Caco-2 (cell line): ENCODE measurements at places on chromosomes 6 and 20.

DNA sequence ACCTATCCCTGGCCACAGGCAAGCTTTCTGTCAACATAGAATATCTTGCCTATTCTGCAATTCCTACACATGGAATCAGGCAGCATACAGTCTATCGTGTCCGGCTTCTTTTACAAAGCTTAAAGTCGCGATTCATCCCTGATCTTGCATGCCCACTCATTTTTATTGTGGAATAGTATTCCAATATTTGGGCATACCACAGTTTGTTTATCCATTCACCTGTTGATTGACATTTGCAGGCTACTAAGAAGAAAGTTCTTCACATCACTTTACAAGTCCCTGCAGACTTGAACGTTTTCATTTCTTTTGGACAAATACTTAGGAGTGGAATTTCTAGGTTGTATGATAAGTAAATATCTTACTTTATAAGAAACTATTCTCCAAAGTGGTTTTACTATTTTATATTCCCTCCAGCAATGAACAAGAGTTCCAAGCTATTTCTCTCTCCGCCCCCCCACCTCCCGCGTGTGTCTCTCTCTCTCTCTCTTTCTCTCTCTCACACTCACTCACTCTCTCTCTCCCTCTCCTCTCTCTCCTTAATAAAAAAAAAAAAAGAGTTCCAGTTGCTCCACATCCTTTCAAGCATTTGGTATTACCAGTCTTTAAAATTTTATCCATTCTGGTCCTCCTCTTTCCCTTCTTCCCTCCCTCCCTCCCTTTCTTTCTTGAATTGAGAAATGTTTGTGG, 1.1 kb upstream of the PLCB1 start:
- DNase-seq = no peak
- peaks cover 61% of the 10 kb centered on the region for H3K4me1 ChIP-seq
- H3K27me3 ChIP-seq = no peaks in the 10 kb centered on the region
- no peaks in the 10 kb centered on the region for H3K36me3 ChIP-seq
- peak overlapping the region; percentile 93 for H3K27ac ChIP-seq

DNA sequence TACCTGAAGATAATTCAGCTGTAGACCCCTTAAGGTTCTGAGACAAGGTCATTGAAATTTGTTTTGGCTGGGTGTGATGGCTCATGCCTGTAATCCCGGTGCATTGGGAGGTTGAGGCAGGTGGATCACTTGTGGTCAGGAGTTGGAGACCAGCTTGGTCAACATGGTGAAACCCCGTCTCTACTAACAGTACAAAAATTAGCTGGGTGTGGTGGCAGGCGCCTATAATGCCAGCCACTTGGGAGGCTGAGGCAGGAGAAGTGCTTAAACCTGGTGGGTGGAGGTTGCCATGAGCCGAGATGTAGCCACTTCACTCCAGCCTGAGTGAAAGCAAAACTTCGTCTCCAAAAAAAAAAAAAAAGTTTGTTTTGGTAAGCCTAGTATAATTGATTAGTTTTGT, 11.0 kb downstream of the SRSF3 start:
- H3K4me1 ChIP-seq = peaks cover 36% of the 10 kb centered on the region
- peaks cover 13% of the 10 kb centered on the region for H3K36me3 ChIP-seq
- H3K27ac ChIP-seq = peak overlapping the region; percentile 15
- H3K27me3 ChIP-seq = no peaks in the 10 kb centered on the region
- DNase-seq = no peak

DNA sequence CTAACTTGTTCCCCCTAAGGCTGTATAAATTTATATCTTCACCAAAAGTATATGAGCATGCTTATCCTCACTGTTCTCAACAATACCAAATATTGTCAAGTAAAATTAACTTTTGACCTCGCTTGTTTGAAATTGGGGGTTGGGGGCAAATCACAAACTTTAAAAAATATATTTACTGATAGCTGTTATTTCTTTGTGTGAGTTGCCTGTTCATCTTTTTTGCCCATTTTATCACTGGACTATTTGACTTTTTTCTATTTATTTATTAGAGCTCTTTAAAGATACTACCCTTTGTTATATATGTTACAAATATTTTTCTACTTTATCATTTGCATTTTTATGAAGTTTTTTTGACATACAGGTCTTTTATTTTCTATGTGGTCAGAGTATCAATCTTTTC, 187.7 kb downstream of the ZDHHC14 start:
- no peak overlapping the region for H3K4me3 ChIP-seq
- H3K27me3 ChIP-seq = no peaks in the 10 kb centered on the region
- 0 out of 2 replicates have a peak, but pooled peaks cover 6% of the 10 kb centered on the region for H3K4me1 ChIP-seq
- H3K27ac ChIP-seq = no peak overlapping the region

- H3K36me3 ChIP-seq = no peaks in the 10 kb centered on the region
- H3K4me3 ChIP-seq = no peak overlapping the region
- peaks cover 61% of the 10 kb centered on the region for H3K4me1 ChIP-seq
- no peaks in the 10 kb centered on the region for H3K27me3 ChIP-seq
These were observed 19.7 kb downstream of the PROCR start for GRCh38 chr20:35191419-35192117.

DNA sequence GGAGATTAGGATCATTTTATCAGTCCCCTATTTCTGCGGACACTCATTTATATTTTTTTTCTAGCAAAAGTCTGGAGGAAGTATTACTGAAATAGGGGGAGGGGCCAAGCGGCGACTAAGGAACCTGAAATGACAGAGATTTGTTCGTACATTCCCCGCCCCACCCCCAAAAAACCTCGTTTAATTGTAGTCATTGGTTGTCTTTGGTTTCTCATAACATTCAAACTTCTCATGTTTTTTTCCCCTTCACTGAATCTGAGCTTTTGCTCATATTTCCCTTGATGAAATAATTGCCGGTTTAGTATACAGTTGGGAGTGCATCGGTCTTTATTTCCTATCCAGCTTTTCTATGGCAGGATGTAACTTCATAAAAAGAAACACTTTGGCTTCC, 768 bp upstream of the FYN start:
- peak overlapping the region; percentile 38 for H3K4me3 ChIP-seq
- peaks cover 8% of the 10 kb centered on the region for H3K4me1 ChIP-seq
- H3K36me3 ChIP-seq = no peaks in the 10 kb centered on the region
- H3K27ac ChIP-seq = no peak overlapping the region
- DNase-seq = no peak

GRCh38 chr6:155628306-155628705, 172.7 kb upstream of the NOX3 start:
- peaks cover 5% of the 10 kb centered on the region; the same call in 1 of the 2 replicates for H3K4me1 ChIP-seq
- no peak for DNase-seq

- no peak overlapping the region for H3K27ac ChIP-seq
- no peak for DNase-seq
- no peaks in the 10 kb centered on the region for H3K36me3 ChIP-seq
- no peak overlapping the region for H3K4me3 ChIP-seq
- no peaks in the 10 kb centered on the region for H3K4me1 ChIP-seq
These were observed 136.4 kb downstream of the UST start for GRCh38 chr6:148883270-148883669.

DNA sequence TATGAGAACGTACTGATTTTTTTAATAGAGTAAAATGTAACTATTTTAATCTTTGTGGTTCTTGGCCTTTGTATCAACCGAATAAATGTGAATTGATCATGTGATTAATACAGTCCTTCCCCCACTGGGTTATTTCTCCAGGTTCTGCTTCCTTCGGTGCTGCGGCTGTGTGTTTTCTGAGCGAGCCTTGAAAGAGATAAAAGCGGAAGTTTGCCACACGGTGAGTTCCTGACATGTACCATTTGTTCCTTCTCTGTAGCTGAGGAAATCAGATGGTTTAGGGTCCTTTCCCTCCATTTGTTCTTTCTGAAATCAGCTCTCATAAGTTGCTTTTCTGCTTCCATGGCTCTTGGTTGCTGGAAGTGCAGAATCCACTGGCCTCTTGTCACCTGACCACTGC, 15.5 kb downstream of the RTF2 start:
- H3K27ac ChIP-seq = no peak overlapping the region
- no peaks in the 10 kb centered on the region for H3K27me3 ChIP-seq
- H3K4me3 ChIP-seq = no peak overlapping the region
- no peak for DNase-seq
- H3K36me3 ChIP-seq = peaks cover 9% of the 10 kb centered on the region; the same call in 1 of the 2 replicates

- H3K36me3 ChIP-seq = no peaks in the 10 kb centered on the region
- H3K4me1 ChIP-seq = no peaks in the 10 kb centered on the region
- DNase-seq = no peak
- no peaks in the 10 kb centered on the region; the same call in none of the 2 replicates for H3K27me3 ChIP-seq
- H3K27ac ChIP-seq = no peak overlapping the region
These were observed 16.7 kb upstream of the RAMACL start for GRCh38 chr6:166603043-166603690.
